Smooth muscle cell of trachea (primary cell): ENCODE measurements at places on chromosomes 16 and 17. TPM values are rescaled to one million over a fixed set of nuclear protein-coding genes. Genes with fewer than 3 reads are reported as not detected.

Gene GUCY2D
- 0.17 TPM in 1 of 2 replicates, not detected in the other for total RNA-seq

Gene AANAT
- 0.17 TPM in 1 of 2 replicates, not detected in the other for total RNA-seq

Gene DNAH9
- total RNA-seq, result not detected in 2 replicates

Gene CRHR1
- total RNA-seq, result not detected in 2 replicates

Gene MSLN
- total RNA-seq, result 0.17 TPM in 1 of 2 replicates, not detected in the other

Gene SALL1
- total RNA-seq, result under 0.01 and 0.50 TPM in 2 replicates

Gene TNRC6A
- 36.4 and 47.1 TPM in 2 replicates for total RNA-seq

Gene SULT1A3
- total RNA-seq, result 5.2 and 8.6 TPM in 2 replicates

Gene ZFPM1
- total RNA-seq, result 1.7 and 6.3 TPM in 2 replicates

Gene GGT6
- not detected in 2 replicates for total RNA-seq

Gene ZNF750
- total RNA-seq, result under 0.01 TPM in 1 of 2 replicates, not detected in the other

Gene TXNL4B
- total RNA-seq, result 6.9 and 13.5 TPM in 2 replicates

Gene DPEP2
- total RNA-seq, result not detected in 2 replicates

Gene MYH2
- under 0.01 TPM in 1 of 2 replicates, not detected in the other for total RNA-seq

Gene TLCD1
- 4.1 and 7.1 TPM in 2 replicates for total RNA-seq

Gene CIITA
- total RNA-seq, result 0.15 and 0.33 TPM in 2 replicates

Gene OR1F1
- not detected in 2 replicates for total RNA-seq

Gene HASPIN
- 0.99 and 5.1 TPM in 2 replicates for total RNA-seq

Gene DHX58
- total RNA-seq, result 17.2 and 25.6 TPM in 2 replicates

Gene TSNAXIP1
- 0.73 and 1.3 TPM in 2 replicates for total RNA-seq

Gene TRPV3
- total RNA-seq, result 1.0 and 1.7 TPM in 2 replicates

Gene EVPL
- total RNA-seq, result under 0.01 TPM in 1 of 2 replicates, not detected in the other

Gene PITPNM3
- total RNA-seq, result 0.44 and 0.50 TPM in 2 replicates

Gene WFDC1
- total RNA-seq, result 0.44 and 3.6 TPM in 2 replicates

Gene ARL5C
- total RNA-seq, result not detected in 2 replicates

Gene CCL8
- 1.2 TPM in 1 of 2 replicates, not detected in the other for total RNA-seq

Gene TOM1L1
- 15.1 and 19.3 TPM in 2 replicates for total RNA-seq

Gene RAMP2
- not detected in 2 replicates for total RNA-seq

Gene STAC2
- not detected in 2 replicates for total RNA-seq

Gene GNG13
- not detected in 2 replicates for total RNA-seq

Gene GLOD4
- 45.2 and 75.0 TPM in 2 replicates for total RNA-seq

Gene MEOX1
- not detected in 2 replicates for total RNA-seq

Gene PRSS33
- total RNA-seq, result not detected in 2 replicates

Gene TPSB2
- total RNA-seq, result not detected in 2 replicates

Gene IL17C
- not detected in 2 replicates for total RNA-seq

Gene NAGS
- total RNA-seq, result 3.5 and 5.1 TPM in 2 replicates

Gene MILR1
- 6.5 and 27.9 TPM in 2 replicates for total RNA-seq

Gene WWOX
- 16.1 and 24.3 TPM in 2 replicates for total RNA-seq

Gene MYH13
- total RNA-seq, result not detected in 2 replicates

Gene ABCC3
- total RNA-seq, result 9.7 and 21.2 TPM in 2 replicates

Gene ALOX12
- total RNA-seq, result under 0.01 TPM in 1 of 2 replicates, not detected in the other

Gene LPO
- not detected in 2 replicates for total RNA-seq

Gene XAF1
- total RNA-seq, result 20.4 and 32.1 TPM in 2 replicates
